ENCODE measurements at places on chromosomes 6 and 20. TPM values are rescaled to one million over a fixed set of nuclear protein-coding genes. Genes with fewer than 3 reads are reported as not detected.

Gene C6orf15
- total RNA-seq: not detected

Gene SNAI1
- total RNA-seq: 5.8 TPM

Gene CST7
- 1.6 TPM for total RNA-seq

Gene ARFGEF3
- 40.1 TPM for total RNA-seq

DNA sequence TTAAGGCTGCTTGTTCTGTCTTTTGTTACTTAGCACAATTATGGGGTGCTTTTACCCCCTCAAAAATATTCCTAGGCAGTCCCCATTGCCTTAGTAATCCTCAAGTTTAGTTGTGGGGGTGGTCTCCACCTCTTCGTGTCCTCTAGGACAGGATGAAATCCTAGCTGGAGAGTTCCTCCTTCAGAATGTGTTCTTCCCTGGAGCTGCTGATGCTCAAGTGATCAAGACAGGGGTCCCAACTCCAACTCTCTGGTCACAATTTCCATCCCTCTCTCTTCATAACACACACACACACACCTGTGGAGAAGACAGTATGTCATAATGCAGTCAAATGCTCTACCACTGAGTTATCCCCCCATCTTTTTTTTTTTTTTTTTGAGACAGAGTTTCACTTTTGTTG is 280.7 kb downstream of the UST start:
- no peak for DNase-seq

DNA sequence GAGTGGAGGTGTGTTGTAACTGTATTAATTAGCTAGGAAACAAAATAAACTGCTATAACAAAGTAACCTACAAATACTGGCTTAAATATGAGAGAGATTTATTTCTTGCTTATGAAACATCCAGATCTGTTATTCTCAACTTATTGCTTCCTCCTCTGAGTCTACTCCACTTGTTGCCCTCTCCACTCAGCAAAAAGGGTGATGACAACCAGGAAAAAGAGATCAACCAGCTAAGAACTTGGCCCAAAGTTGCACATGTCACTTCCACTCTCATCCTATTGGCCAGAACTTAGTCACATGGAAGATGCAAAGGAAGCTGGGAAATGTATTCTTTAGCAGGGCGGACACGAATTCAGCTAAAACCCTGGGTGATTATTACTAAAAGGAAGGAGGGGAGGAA is 5.2 kb upstream of the TP53RK start:
- DNase-seq: no peak
